ENCODE measurements at places on chromosomes 7 and 10.

DNA sequence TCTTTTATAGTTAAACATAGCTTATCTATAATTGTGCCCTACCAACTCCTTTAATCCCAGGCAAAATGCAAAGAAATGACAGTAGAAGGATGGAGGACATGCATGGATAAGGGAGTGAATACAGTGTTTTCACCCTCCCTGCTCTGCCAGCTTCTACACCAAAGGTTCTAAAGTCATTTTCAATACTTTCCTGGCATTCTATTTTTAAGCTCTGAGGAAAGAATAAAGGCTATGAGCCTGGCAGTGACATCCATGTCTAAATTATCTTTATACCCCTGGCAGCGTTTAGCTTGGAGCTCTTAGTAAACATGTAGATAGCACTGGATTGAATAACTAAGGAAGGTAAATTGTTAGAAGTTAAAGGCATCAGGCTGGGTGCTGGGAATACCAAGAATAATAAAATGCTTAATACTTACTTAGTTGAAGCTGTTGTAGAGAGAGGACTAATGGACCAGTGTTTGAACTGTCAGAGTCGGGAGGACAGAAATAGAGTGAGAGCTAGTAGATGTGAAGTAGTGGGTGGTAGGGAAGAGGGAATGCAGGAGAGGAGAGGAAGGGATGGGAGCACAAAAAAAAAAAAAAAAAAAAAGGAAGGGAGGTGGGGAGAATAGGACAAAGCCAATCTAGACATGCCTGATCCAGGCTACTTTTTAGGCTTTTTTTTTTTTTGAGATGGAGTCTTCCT, 518.9 kb downstream of the GALNT17 start:
- DNase-seq: no peak

GRCh38 chr7:4040109-4040928, 641.8 kb upstream of the FOXK1 start:
- DNase-seq: no peak

DNA sequence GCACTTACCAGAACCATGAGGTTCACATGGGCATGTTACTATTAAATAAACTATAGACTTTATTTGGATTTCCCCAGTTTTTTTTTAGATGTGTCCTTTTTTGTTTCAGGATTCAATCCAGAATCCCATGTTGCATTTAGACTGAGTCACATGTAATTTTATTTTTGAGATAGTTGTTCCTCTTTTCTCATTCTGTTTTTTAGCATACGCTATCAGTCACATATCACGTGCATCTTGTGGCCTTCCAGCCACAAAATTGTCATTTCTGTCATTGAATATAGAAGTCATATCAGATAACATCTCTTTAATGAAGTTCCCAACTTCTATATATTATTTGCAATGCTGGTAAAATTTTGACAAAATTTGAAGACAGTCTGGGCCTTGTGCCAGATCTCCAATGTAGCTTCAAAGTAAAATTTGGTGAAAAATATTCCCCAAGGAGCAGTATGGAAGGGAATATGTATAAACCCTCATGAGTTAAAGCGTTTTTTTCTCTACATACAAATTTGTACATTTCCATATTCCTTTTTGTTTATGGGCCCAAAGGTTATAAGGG, 132.3 kb upstream of the MKI67 start:
- no peak for DNase-seq

GRCh38 chr7:21550076-21550475, 7.2 kb downstream of the DNAH11 start:
- DNase-seq: no peak

DNA sequence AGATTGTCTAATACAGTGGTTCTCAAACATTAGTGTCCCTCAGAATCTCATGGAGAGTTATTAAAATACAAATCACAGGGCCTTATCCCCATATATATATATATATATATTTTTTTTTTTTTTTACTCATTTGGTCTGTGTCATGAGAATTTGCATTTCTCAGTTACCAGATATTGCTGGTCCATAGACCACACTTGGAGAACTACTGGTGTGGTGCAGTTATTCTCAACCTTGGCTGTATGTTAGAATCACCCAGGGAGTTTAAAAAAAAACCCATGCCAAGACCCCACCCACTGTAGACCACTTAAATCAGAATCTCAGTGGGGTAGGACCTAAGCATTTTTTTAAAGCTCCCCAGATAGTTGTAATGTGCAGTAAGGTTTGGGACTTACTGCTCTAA, 179.9 kb downstream of the AUTS2 start:
- no peak for DNase-seq

GRCh38 chr10:44575601-44576380, 190.9 kb upstream of the CXCL12 start:
- DNase-seq: no peak

DNA sequence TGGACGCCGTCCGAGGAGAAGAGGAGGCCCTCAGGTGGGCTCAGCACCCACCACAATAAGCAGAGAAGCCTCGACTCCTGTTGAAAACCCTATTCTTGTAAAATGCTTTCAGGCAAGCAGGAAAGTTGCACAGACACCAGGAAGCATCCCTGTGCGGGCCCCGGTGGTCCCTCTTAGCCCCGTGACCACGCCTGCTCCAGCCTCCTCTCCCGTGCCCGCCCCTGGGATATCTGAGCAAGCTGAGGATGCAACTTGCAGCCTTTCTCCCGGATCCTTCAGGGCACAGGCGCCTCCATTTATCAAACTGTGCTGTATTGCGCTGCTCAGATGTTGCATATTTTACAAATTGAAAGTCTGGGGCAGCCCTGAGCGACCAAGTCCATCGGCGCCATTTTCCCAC, 72.7 kb downstream of the CFAP46 start:
- no peak for DNase-seq

GRCh38 chr10:60856405-60856804, 78.1 kb downstream of the CDK1 start:
- DNase-seq: no peak

DNA sequence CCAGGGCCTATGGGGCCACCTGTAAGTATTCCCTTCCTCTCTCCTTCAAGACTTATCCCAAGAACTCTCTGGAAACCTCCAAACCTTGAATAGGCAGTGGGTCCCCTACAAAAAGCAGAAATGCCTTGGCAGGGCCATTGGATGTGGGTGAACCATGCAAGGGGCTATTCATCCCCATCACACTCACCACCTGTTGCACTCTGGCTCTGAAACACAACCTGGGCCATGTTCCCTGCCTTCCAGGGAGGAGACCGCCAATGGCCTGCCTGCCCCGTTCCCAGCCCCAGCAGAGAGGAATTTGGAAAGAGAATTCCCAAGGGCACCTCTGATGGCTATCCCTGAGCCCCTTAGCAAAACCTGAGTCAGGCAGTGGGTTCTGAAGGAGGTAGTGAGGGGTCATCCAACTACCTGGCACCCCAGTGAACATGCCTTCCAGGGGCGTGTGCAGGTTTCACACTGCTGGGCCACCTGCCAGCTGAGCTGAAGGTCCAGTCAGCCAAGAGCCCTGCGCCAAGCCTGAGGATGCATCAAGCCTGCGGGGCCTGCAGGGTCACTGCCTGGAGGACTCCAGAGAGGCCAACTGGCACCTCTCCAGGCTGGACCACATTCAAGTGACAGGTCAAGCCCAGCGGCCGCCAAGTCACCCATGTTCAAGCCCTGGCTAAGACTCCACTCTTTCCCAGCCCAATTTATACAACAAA, 101.3 kb downstream of the COL13A1 start:
- DNase-seq: no peak

DNA sequence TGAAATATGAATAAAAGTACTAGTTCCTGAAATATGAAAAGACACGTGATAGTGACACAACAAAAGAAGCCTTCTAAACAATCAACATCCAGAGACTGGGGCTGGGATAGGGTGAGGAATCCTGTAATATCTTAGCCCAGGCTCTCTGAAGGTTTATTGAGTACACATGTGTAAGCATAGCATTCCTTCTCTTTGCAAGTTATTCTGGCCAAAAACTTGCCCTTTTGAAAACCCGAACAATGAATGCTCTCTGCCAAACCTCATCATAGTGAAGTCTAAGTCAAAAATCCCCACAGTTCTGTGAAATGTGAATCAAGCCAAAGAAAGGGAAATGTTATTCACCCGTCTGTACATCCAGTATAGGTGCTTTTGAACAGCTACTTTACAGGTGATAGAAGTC, 11.6 kb downstream of the SEMA3D start:
- no peak for DNase-seq

GRCh38 chr10:78078539-78079330, 45.1 kb downstream of the RPS24 start:
- DNase-seq: no peak

GRCh38 chr10:43867667-43868565, 219.2 kb upstream of the ZNF32 start:
- no peak for DNase-seq

GRCh38 chr10:8321990-8322389, 267.5 kb downstream of the GATA3 start:
- no peak for DNase-seq

DNA sequence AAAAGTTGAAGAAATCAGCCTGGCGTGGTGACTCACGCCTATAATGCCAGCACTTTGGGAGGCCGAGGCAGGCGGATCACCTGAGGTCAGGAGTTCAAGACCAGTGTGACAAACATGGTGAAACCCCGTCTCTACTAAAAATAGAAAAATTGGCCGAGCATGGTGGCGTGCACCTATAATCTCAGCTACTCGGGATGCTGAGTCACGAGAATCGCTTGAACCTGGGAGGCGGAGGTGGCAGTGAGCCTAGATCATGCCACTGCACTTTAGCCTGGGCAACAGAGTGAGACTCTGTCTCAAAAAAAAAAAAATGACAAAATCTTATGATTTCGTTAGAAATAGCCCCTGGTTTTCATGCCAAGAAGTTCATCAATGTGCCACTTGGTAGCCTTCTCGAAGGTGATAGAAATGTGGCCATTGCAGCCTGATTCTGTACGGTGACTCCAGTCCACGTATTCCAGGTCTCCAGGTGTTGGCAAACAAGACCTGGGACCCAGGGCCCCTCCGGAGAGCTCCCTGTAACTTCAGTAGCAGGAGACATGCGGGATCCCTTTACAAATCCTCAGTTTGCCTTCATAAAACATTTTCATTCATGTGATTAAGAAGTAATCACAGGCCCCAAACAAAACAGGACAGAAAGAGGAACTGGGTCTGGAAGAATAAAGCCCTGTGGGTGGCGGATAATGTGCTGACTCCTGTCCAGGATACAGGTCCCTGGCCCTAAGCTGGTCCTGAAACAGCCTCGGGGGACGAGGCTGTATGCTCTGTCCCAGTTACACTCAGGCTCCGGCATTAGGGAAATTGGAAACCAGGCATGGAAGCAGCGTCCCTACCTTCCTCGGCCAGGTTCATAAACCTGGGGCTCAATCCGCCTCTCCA, 207.3 kb upstream of the SH2B2 start:
- no peak for DNase-seq

DNA sequence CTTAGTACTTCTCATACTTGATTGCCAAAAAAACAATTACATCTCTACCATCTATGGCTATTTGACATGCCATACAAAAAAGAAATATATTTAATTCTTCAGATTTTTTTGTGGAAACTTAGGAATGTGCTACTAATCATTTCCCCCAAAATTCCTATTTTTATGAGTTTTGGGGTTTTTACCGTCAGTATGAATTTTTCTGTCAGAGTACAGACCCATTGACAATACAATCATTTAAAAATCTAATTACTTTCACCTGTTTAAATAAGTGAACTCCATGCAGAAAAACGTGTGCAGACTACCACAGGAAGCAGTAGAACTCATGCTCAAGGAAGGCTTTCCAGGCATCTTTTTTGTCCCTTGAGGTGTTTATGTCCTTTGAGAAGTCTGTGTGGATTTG, 48.8 kb upstream of the FOXP2 start:
- DNase-seq: no peak

DNA sequence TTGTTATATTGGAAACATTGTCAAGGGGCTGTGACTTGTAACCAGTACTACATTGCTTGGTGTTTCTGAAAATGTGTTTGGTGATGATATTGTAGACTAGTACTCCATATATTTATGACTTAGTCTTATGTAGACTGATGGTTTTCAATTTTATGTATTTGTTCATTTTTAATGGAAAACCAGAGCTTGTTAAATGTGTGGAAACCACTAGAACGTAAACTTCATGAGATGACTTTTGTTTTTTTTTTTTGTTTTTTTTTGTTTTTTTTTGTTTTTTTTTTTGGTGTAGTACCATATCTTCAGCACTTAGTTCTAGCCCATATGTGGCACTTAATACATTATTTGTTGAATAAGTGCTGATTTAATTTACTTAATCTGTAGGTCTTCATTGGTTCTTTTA, 518.6 kb downstream of the AUTS2 start:
- no peak for DNase-seq

DNA sequence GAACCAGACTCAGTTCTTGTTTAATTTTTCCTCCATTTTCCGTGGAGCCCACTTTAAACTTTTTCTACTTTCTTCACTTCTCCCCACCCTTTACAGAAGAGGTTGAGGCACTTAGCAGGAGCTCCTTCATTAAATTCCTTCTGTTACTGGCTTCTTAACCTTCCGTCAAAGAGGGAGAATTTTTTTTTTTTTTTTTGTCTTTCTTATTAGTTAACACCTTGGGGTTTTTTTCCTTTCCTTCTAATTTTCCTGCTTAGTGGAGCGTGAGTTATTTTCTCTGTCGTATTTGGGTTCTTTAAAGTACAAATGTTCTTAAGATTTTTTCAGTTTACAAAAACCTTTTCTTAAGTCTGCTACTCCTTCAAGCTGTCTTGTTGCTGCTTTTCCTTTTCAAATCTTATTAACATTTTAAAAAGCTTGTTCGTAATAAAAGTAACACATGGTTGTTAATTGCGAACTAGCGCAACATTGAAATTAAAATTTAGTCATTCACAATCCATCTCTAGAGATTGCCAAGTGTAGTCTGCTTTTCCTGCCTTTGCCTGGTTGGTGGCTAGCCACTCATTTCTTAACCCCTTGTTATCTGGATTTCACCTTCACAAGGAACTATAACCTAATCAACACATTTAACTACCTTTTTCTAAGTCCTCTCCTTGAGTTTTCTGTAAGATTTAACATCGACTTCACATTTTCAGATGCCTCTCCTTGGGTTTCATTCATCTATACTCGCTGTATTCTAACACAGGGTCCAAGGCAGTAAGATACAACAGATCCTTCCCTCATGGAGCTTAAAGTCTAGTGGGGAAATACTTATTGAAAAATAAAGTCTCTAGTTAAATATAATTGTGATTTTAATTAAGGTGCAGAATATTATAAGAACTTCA, 2.0 kb downstream of the BMPR1A start:
- DNase-seq: no peak

DNA sequence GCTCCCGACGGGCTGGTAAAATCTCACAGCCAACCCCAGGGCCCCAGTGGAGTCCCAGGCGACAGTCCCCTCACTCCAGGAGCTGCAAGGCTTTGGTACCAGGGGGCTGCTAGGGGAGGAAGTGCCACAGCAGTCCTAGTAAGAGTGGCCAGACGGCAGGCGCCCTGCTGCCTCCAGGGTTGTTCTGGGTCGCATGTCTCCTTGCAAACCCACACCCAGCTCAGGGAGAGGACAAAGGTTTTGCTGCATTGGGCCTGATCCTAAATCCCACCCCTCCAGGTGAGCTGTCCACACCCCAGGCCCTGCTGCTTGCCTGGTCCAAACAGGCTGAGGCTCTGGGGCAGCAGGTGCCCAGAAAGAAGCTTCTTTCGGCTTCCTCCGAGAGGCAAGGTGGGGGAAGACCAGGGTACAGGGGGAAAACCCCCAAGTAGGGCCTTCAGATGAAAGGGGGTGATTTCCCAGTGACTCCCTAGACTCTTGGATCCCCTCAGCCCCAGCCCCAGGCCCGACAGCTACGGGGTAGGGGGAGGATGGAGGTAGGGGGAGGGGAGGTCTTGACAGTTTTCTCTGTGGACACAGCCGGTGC, 4.2 kb upstream of the KCP start:
- no peak for DNase-seq

All from stimulated activated CD4-positive, alpha-beta T cell treated with anti-CD3 and anti-CD28 coated beads, TNF-alpha, amount 100 ng/mL, for 4 hours (primary cell).